ENCODE measurements at places on chromosomes 6 and 20.

DNA sequence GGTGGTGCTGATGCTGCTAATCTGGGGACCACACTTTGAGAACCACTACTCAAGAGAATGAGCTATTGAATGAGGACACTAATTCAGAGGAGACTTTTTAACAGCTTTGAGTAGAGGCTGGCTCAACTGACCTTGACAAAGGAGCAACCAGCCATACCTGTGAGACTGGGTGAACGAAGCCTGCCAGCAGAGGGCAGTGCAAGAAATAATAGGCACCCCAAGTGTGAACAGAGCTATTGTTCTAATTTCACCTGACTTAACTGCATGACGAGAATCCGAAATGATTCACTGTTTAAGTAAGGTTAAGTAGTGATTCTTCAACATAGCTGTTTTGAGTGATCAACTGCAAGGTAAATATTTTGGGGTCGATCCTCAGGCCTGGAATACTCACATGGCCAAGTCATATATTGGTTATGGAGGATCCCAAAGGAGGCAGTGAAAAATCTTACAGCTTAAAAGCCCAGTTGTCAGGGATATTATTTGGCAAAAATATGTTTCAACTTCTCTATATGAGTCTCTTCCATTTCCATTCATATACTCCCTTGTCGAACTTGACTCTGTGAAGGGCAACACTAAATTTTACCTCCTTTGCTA is 550.5 kb upstream of the MARCKS start:
- DNase-seq = peak; percentile 36

DNA sequence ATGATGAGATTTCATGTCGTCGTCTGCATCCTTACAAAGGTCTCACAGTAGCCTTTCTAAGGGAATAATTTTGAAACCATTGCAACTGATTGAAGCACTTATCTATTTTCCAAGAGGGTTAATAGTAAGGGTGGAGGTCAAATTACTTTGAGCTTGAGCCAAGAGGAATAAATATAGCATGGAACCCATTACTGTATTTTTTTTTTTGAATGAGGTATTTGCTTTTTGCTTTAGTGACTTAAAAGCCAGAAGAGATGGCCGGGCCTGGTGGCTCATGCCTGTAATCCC is 78.3 kb downstream of the SCAND1 start:
- DNase-seq = no peak

GRCh38 chr20:35619196-35620095 is 3.8 kb downstream of the SPAG4 start:
- DNase-seq = peak; percentile 76

DNA sequence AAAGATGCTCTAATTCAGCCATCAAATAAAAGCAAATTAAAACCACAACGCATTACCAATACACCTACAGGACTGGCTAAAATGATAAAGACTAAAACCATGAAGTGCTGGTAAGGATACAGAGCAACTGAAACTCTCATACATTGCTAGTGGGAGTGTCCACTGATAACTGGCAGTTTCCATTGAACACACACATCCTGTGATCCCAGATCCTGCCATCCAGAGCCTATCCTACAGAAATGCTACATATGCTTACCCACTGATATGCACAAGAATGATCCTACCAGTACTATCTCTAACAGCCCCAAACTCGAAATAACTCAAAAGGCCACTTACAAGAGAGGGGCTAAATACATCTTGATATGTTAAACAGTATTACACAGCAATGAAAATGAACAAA is 81.0 kb downstream of the FYN start:
- DNase-seq = no peak

- no peak for DNase-seq
Observed at GRCh38 chr6:161274488-161274858, 612 bp upstream of the AGPAT4 start.

DNA sequence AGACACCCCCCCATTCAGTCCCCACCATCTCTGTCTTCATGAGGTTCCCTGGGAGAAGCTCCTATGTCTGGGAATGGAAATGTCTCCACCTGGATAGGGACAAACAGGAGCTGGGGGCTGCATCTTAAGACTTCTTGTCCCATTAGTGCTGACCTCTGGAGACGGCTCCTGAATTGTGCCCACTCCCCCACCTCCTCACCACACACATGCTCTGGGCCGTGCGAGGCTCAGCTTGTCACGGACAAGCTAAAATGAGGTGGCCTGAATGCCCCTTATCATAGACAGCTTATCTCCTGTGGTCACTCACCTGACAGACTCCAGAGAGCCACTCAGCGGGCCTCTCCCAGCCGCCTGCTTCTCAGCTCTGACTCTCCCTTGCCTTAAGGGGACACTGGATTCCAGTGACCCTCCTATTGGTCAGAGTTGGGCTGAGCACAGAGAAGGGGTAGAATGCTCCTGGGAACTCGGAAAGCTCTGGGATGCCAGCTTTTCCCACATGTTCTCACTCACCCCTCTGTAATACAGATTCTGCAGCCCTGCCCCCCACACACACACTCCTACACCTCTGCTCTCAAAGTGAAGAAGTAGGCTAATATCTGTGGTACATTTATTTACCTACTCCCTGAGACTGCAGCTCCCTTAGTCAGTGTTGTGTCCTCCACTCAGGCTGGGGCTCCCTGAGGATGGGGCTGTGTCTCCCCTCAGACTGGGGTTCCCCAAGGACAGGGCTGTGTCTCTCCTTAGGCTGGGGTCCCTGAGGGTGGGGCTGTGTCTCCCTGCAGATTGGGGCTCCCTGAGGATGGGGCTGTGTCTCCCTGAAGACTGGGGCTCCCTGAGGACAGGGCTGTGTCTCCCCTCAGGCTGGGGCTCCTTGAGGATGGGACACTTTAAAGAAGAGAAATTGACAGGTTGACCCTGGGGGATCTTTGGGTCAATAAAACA is 167.5 kb downstream of the VEGFA start:
- DNase-seq = no peak

DNA sequence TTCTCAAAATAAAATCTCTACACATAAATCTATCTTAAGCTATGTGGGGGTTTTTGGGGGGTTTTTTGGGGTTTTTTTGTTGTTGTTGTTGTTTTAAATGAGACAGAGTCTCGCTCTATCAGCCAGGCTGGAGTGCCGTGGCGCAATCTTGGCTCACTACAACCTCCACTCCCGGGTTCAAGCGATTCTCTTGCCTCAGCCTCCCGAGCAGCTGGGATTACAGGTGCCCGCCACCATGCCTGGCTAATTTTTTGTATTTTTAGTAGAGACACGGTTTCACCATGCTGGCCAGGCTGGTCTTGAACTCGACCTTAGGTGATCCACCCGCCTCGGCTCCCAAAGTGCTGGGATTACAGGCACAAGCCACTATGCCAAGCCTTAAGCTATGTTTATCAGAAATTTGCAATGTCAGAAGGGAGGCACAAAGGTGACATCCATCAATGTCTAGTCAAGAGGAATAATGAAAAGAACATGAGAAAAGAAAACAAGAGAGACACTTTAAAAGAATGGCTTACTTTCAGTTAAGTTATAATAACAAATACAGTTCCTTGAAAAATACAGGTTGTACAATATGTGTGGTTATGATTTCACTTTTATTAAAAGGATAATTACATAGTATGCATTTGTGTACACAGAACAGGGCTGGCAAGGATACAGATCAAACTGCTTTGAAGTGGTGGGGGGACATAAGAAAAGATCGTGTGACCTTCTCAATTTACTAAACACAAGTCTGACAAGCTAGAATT is 28.6 kb downstream of the SLC23A2 start:
- no peak for DNase-seq

- DNase-seq = no peak
Observed at GRCh38 chr20:21183722-21184121, 57.8 kb downstream of the KIZ start.

DNA sequence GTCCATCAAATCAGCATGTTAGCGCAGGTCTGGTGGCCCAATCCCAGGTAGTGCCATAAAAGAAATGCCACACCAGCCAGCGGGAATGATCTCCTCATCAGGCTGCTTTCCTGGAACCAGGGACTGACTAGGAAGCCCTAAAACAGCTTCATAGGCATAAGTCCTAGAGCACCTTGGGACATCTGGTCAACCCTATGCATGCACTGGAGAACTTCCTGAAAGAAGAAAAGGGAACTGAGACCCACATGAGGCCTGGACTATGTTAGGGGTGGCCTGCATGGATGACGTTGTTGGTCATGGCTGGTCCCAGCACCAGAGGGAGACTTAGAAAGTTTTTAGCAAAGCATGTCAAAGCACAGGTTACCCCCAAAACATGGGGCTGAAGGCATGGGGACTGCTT is 7.6 kb upstream of the KCNK16 start:
- DNase-seq = no peak

DNA sequence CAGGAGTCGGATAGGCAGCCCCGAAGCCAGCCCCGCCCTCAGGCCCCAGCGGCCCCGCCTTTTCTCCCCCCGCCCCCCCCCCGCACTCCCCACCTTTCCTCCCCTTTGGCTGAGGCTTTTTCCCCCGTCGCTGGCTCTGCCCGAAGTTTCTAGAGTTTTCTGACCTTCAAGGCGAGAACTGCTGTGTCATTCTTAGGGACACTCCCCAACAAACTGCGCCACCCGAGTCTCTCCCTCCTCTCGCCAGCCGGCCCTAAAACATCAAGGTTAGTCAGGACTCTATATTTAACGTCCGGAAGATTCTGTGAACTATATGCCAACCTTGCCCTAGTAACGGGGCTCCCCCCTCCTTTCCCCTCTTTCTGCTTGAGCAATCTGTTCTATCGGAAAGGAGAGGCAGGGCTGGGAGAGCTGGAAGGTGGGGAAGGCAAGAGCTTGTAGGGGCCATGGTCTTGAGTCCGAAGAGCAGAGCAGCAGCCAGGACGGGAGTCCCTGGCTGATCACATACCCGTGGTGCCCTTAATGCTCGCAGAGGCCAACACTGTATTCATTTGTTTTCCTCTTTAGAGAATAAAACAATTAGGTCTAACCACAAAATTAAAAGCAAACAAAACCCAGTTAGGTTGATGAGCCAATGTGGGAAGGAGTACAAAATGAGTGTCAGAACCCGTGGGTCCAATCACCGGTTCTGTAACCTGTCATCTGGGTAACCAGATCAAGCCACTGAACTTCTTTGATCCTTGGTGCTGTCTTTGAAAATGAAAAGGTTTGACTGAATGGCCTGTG is 5.3 kb upstream of the HSPA1B start:
- no peak for DNase-seq

DNA sequence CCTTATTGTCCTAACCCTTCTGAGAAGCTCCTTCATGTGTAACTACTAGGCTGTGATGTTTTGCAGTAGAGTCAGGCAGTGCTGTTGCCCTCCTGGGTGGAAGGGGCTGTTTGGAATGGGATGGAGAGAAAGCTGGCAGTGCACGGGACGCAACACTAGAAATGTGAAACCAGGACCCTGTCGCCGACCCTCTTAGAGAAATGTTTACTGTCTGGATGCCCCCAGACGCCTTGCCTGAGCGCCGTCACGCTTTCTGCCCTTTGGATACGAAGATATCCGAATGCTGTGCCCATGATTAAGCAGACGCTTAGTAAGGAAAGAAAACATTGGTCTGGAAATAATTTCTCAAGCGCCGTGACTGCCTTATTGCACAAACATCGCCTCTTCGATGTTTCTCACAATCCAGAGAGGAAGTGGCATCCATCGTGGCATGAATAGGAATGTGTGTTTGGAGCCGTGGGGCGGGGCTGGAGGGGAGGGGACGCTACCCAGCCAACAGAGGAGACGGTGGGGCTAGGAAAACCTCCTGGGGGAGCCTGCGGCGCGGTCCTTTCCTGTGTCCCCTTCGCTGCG is 661 bp upstream of the PPP1R14C start:
- DNase-seq = no peak

DNA sequence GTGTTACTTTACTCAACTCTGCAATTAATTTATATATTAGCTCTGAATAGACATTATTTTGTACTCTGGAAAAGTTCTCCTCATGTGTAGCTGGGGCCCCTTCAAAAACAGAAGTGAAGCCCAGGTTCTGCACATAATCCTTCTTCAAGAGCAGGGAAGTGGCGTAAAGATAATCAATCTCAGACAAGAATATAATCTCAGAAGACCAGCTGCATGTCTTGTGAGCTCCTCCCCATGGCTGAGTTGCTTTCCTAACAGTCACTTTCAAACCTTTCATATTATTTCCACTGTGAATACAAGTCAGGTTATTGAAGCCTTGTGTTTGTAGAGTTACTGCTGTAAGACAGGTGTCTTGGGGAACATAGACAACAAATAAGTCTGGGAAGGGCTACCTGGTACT is 691.9 kb downstream of the RFPL4B start:
- no peak for DNase-seq

GRCh38 chr6:64696053-64696452 is 1011.0 kb downstream of the EYS start:
- DNase-seq = no peak

GRCh38 chr6:15143540-15143939 is 102.3 kb upstream of the JARID2 start:
- DNase-seq = no peak

DNA sequence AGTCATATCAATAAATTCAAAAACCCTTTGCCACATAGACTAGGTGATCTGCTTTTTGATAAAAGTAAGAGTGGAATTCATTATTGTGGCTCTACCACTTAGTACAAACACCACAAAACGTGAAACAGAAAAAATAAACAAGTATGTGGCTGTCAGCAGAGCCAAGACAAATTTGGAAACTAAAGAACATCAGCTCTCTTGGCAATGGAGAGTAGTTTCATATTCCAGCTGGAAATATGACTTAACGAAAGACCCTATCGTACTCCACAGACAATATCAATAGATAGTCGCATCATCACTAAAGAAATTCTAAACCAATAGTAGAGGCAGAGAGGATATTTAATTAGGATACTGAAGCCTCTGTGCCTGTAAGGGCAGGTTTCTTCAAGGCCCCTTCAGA is 20.8 kb downstream of the TBX18 start:
- no peak for DNase-seq

- no peak for DNase-seq
Observed at GRCh38 chr6:41785254-41785653, 2.2 kb upstream of the TOMM6 start.

GRCh38 chr6:148945301-148946021 is 198.6 kb downstream of the UST start:
- no peak for DNase-seq

DNA sequence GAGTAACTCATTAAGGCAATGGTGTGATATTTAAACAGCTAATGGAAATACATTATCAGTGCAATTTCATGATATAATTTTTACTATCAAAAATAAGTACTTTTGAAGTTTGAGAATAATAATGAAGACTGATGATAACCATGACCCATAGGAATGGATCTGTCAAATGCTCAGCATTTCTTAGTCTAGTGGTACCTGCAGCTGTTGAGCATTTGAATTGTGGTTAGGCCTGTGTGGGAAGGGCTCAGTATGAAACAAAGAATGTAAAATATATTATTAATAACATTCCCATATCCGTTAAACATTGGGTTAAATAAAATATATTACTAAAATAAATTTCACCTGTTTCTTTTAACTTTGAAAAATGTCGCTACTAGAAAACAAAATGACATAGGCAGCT is 173.0 kb downstream of the PHF3 start:
- DNase-seq = no peak

GRCh38 chr20:58452667-58453255 is 62.4 kb downstream of the APCDD1L start:
- no peak for DNase-seq

Data from stimulated activated CD4-positive, alpha-beta T cell treated with anti-CD3 and anti-CD28 coated beads, Interleukin-2, amount 100 ng/mL, for 48 hours (primary cell).